NCI-H1105 (cell line): ENCODE measurements at places on chromosomes 5 and 9.
A peak's percentile ranks its signal among the peaks of the same experiment; 100 is the strongest.

GRCh38 chr9:124066783-124067577 lies 55.4 kb downstream of the LHX2 start:
- no peak for DNase-seq

- peak; percentile 61 for DNase-seq
Observed at GRCh38 chr5:34854459-34855174, 15.7 kb downstream of the TTC23L start.

GRCh38 chr5:143635146-143635752 lies 176.7 kb upstream of the HMHB1 start:
- DNase-seq: no peak

- DNase-seq: no peak
Observed at GRCh38 chr5:29950416-29951145, 1242.9 kb upstream of the CDH6 start.

DNA sequence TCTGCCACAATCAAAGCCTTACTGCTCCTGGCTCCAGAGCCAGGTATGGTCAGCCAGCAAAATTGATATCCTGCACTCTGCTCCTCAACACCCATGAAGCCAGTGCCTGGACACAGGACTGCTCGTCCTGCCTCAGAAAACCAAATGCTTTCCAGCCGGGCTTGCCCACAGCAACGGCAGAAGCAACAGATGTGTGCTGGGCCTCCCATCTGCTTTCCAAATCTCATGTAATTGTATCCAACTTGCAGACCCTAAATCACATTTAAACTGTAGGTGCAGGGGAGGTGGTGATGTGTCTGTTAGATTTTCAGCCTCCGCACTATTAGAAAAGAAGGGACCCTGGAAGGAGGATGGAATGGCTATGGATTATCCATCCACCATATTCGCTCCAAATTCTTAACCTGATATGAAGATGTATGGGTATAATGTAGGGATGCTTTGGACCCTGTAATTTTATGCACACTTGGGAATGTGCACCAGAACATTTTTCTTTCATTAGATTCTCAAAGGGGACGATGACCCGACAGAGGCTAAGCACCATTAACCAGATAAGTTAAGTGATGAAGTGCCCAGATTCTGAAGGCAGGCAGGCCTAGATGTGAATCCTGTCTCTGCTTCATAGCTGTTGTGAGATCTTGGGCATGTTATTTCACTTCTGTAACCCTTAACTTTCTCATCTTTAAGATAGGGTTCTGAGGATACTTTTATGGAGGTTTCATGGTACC lies 58.2 kb downstream of the EXOSC2 start:
- DNase-seq: no peak

- no peak for DNase-seq
Observed at GRCh38 chr9:16120231-16120641, 567.4 kb downstream of the CCDC171 start.

DNA sequence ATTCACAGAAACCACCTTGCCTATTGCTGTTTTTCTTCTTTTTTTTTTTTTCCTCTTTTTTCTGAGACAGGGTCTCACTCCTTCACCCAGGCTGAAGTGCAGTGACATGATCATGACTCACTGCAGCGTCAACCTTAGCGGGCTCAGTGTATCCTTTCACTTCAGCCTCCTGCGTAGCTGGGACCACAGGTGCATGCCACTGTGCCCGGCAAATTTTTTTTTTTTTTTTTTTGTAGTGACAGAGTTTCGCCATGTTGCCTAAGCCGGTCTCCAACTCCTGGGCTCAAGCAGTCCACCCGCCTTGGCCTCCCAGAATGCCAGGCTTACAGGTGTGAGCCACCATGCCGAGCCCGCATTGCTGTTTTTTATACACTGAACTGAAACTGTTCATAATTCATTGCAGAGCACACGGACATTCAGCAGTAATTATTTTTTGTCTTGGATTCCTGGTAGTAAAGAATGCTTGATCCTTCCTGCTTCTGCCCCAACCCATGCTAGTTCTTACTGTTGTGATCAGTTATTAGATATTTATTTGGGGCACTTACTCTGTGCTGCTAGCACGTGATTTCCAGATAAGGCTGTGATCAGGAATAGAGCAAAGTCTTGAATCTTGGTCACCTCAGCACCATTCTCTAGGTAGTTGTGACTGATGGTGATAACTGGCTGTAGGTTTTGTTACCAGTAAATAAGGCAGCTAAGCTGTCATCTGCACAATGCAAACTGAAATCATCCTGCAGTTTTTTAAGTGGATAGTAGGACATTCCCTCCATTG lies 14.0 kb downstream of the MAP3K1 start:
- no peak for DNase-seq

GRCh38 chr9:135463140-135463539 lies 16.4 kb upstream of the PPP1R26 start:
- no peak for DNase-seq

DNA sequence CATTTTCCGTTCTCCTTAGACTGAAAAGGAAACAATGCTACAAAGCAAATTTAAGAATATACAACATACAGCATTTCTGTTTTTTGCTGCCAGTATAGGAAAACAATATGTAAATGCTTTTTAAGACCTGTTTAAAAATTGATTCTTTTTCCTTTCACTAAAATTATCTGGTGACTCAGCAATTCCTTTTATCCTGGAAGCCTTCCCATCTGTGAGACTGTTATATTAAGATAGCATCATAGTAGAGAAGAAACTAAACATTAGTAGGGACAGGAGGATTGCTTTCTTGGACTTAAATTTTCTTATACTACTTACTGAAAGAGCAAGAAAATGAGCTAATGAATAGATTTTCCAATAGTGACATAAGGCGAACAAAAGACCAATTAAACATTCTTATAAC lies 30.0 kb upstream of the GPR21 start:
- no peak for DNase-seq
